Stimulated activated CD8-positive, alpha-beta memory T cell treated with anti-CD3 and anti-CD28 coated beads, Interleukin-7, amount 100 ng/mL, for 48 hours (primary cell): ENCODE measurements at places on chromosomes 13 and 19.

DNA sequence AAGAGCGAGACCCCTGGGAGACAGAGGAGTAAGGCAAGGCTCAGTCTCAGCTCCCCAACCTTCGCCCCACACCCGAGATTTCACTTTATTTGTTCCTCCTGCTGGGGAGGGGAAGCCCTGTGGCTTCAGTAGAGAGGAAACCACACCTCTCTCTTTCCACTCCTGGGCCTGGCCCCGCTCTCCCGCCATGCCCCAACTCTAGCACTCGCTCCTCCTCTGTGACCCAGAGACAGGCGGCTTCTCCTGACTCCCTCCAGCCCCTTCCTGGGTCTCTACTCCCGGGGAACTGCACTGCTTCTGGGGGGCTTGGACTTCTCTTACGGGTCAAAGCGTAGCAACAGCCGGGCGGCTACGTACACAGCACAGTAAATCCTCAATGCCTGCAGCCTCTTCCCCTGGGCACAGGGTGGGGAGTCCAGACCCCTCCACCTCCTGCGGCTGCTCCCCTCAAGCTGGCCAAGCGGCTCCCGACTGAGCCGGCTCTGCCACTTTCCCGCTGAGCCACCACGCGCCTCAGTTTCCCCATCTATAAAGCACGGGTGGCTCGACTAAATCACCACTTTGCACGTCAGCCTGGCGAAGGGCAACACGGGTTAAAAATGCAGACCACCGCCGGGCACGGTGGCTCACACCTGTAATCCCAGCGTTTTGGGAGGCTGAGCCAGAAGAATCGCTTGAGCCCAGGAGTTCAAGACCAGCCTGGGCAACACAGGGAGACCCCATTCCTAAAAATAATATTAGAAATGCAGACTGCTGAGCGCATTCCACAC, 1.4 kb downstream of the RNF126 start:
- peak; percentile 43 for DNase-seq

DNA sequence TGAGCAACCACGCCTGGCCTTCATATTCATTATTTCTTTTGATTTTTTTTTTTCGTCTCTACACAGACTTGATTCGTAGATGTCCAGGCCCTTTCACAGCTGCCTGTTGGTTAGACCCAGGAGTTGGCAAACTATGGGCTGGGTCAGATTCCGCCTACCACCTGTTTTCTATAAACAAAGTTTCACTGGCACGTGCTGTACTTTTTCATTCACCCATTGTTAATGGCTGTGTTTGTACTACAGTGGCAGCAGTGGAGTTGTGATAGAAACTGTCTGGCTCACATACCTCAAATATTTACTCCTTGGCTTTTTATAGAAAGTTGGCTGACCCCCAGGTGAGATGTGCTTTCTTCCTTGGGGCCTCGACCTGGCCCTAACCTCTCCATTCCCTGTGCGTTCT, 72.9 kb upstream of the TEX29 start:
- no peak for DNase-seq

GRCh38 chr13:46134961-46135522, 30.2 kb upstream of the CPB2 start:
- DNase-seq = no peak

DNA sequence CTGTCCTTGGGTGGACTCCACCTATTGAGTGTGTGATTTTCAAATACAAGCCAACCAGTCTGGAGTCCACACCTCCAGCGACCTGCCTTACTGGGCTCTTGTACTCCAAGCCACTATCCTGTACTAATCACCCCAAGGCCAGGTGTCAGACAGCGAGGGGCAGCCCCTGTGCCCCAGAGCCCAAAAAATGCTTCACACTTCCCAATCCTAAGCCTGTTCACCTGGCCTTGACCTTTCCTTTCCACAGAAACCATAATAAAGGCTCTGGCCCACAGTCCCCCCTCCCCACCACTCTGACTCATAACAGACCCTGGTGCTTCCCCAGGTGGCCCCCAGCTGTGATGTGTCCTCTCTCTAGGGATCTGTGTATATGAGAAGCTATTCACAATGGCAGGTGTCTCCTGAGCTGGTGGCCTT, 3.9 kb downstream of the CD209 start:
- DNase-seq = no peak

GRCh38 chr13:30435911-30436451, 13.7 kb downstream of the UBE2L5 start:
- no peak for DNase-seq

- DNase-seq = peak; percentile 59
Observed at GRCh38 chr19:38224014-38224862, at the start of gene DPF1. TSS of gene DPF1 (minus strand) at chr19:38224222. CDS start at chr19:38224142, 80 bp downstream.

- DNase-seq = no peak
Observed at GRCh38 chr13:102091231-102091630, 310.6 kb downstream of the FGF14 start.

DNA sequence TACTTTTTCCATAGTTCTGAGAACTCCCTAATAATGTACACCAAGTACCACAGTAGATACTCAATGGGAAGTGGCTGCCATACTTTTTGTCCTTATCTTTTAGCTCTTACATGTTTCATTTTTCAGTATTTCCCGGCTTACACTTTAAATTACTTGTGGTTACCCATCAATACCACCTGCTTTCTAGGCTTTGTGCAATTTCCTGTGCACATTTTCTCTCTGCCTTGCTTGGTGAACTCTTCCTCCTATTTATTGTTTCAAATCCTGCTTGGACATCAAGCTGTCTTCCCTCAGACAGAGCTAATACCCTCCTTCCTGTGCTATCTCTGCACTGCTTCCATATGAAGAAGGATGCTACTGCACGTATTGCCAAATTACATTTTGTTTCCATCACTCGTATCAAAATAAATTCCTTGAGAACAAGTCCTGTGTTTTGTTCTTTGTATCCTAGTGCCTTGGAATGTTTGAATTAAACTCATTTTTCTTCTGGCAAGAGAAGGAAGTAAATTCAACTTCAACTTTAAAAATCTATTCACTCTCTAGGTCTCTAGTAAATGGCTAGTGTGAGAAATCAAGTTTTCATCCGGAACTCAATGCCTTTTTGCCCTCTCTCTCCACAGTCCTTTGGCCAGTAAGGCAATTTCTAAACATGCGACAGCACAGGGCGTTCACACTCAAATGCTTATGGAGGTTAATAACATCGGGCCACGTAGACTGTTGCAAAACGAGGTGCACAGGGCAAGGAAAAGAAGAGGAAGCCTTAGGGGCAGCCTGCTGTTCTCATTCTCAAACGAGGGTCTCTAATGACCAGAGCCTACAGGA, 5.6 kb downstream of the ZAR1L start:
- DNase-seq = no peak

DNA sequence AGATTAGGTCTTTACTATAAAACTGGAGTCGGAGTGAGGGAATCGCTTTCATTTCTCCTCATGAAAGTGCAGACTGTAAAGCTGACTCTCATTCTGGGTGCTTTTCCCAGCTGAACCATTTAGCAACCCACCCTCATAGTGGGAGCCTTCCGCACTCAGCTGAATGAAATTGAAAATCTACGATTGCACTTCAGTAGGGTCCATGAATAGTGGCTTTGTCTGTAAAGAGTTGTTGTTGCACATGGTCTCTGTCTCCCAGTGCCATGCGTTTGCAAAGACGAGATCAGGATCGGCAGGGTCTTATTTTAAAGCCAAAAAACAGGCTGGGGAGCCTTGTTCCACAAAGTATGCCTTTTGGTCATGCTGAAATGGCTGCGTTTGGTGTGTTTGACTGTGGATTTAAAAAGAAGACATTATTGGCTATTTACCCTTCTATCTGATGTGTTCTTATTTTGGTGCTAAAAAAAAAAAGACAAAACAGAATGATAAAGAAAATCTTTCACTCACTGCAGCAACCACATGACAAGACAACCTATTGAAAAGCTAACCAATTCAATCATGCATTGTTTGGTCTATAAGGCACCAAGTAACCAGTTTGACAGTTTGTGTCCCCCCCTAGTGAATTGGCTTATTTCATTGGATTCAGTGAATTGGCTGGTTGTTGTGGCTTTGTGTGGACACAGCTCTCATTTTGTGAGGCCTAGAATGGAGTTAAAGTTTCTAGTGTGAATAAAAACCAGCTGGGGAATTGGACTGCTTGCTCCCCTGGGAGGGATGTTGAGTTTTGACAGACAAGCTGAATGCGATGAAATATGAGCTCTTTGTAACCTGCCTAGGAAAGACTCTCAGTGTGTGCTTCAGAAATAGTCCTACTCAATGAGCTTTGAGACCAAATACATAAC, 65.6 kb downstream of the ARHGAP35 start:
- DNase-seq = no peak

- DNase-seq = no peak
Observed at GRCh38 chr13:51576754-51577153, 7.5 kb upstream of the WDFY2 start.

DNA sequence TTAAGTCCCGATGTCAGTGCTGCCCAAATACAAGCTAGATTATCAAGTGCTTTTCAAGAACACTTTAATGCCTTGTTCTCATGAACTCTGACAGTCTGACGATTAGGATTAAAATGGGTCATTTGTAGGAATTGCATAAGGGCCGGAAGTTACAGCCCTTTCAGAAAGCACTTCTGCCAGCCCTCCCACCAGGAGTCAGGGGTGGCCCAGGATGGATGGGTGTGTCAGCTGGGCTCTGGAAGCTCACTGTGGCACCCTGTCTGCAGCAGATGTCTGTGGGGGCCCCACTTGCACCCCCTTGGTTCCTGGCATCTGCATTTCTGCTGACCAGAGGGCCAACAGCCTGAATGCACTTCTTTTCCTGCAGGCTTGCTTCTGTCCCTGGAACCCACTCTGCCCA, 712.7 kb downstream of the UQCRFS1 start:
- DNase-seq = no peak

- DNase-seq = no peak
Observed at GRCh38 chr13:55160867-55161266, 1979.9 kb upstream of the PRR20A start.

DNA sequence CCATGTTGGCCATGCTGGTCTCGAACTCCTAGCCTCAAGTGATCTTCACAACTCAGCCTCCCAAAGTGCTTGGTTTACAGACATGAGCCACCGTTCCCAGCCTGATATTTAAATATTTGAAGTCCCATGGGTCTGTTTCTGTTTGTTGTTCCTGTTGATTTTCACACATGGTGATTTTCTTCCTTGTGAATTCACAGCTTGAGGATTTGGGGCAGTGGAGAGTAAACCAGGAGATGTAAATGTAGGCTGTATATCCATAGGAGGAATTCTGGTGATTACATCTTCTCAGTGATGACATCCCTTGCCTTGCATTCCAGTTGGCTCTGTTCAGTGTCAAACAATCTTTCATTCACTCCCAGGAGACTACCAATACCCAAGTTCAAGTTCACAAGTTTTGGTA, 471.9 kb downstream of the KCTD12 start:
- DNase-seq = no peak

- DNase-seq = no peak
Observed at GRCh38 chr19:53873773-53874605, 6.3 kb downstream of the MYADM start.

DNA sequence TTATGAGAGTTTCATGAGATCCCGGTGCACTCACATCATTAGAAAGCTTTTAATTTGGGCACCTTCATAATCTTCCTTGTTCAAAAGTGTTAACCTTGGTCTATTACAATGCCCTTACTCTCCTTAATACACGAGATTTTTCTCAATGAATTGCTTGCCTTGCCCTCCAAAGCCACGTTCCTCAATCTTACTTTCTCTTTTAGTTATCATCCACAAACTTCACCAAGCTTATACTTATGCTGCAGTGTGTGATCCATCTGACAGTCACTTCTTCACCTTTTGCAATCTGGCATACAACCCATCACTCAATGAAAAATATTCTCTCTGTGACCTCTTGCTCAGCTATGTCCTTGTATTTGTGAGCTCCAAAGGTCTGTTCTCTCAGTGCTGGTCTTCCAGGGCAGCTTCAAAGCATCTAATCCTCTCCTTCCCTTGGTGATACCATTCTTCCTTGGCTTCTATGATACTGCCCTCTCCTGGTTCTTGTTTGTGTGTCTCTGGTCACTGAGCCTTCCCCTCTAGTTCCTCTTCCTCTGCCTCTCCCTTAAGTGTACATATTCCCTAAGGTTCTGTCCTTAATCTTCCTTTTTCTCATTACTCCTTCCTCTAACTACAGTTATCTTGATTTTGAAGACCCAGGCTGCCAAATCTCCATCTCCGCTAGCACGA, 202.2 kb upstream of the STARD13 start:
- no peak for DNase-seq

- DNase-seq = no peak
Observed at GRCh38 chr13:97977982-97978381, 24.5 kb downstream of the IPO5 start.

DNA sequence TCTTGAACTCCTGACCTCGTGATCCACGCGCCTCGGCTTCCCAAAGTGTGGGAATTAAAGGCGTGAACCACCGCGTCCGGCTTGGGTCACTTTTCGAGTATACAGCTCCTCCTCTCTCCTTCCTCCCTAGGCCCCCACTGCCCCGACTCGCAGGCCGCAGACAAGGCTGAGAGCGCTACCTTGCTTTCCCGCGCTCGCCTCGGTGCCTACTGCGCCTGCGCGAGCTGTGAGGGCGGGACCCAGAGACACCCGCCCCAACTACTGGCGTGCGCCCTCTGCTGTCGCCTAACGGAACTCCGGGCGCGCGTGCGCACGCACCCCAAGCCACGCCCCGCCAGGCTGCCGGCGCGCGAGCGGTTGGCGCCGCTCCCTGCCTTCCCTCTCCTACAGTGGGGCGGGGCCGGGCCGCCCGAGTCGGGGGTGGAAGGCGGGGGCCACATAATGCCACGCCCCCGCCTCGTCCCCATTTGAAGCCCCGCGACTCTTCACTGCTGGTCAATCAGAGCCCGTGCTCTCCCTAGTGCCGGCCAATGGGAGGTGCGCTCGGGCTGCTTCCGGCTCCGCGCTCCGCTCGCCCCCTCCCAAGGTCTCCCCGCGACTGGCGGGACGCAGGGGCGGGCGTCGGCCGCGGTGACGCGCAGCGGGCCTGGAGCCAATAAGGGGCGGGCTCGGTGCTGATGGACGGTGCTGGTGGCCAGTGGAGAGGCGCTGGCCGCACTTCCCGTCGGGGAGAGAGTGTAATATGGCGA, at the start of gene RAB8A:
Gene RAB8A, plus strand, starts transcription at position 730 of the 749 bp plus-strand sequence. Its CDS starts 13 bp downstream, at position 743.
- DNase-seq = peak; percentile 99

- no peak for DNase-seq
Observed at GRCh38 chr19:56838909-56839651, 1.4 kb downstream of the PEG3 start.

DNA sequence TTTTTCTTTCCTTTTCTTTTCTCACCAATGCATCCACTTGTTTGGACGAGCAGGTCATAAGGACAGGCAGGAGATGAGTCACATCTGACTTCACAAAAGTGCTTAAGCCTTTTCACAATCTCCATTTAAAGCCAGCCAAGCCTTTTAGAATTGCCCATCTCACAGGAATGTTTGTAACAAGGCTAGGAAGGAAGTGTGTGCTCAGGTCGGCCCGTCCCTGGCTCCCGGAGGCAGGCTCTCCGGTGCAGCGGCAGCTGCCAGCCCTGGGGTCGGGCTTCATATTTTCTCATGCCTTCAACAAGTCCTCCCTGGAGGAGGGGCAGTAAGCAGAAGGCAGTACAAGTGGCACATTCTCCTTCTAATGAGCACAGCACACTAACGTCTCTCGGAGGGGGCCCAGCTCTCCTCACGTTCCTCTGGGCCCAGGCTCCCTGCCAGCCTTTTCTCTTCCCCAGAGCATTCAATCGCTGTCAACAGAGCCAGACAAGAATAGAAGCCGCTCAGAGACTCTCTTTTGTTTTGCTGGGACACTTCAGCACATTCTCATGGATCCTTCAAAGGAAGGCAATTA, 180.5 kb downstream of the COL4A1 start:
- DNase-seq = no peak

- DNase-seq = no peak
Observed at GRCh38 chr13:60453490-60453889, 56.5 kb downstream of the TDRD3 start.
